ENCODE measurements at places on chromosomes 11 and 22. TPM values are rescaled to one million over a fixed set of nuclear protein-coding genes. Genes with fewer than 3 reads are reported as not detected.

GRCh38 chr11:9219115-9219514 lies 46.0 kb downstream of the DENND5A start:
- H3K4me1 ChIP-seq: peaks cover 24% of the 10 kb centered on the region
- peak overlapping the region; percentile 90 for H3K27ac ChIP-seq
- H3K27me3 ChIP-seq: no peaks in the 10 kb centered on the region
- no peak for DNase-seq

GRCh38 chr11:46039990-46040389 lies 81.3 kb downstream of the PHF21A start:
- DNase-seq: peak; percentile 80
- peaks cover 19% of the 10 kb centered on the region for H3K4me1 ChIP-seq
- H3K4me3 ChIP-seq: no peak overlapping the region
- no peaks in the 10 kb centered on the region for H3K27me3 ChIP-seq
- no peaks in the 10 kb centered on the region for H3K36me3 ChIP-seq

The GAL3ST1 gene
- not detected for total RNA-seq

The NEFH gene
- total RNA-seq: under 0.01 TPM

DNA sequence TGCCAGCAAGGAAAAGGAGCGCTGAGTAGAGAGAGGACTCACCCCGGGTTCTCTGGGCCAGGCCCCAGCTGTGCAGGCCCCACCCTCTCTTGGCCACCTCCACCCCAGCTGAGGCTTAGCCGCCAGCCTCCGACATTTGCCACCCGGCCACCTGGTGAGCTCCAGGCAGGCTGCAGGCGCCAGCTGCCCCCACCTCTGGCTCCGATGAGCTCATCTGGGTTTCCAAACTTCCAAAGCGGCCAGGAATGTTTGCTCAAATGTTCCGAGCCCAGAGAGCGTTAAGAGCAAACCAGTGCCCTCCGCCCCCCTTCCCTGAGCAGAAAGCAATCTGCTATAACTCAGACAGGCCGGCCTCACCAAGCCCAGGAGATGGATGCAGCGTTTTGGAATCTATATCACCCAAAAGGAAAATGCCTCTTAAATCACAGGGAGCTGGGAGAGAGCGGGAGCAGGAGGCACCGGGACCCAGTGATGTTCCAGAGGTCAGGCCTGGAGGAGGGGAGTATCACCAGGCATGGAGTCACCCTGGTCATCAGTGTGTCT lies 9.1 kb upstream of the MN1 start:
- H3K4me3 ChIP-seq: no peak overlapping the region
- H3K4me1 ChIP-seq: no peaks in the 10 kb centered on the region
- DNase-seq: peak; percentile 77
- H3K27me3 ChIP-seq: peaks cover 6% of the 10 kb centered on the region
- no peak overlapping the region for H3K27ac ChIP-seq

- peaks cover 8% of the 10 kb centered on the region for H3K36me3 ChIP-seq
- H3K27ac ChIP-seq: no peak overlapping the region
- H3K27me3 ChIP-seq: no peaks in the 10 kb centered on the region
- no peak overlapping the region for H3K4me3 ChIP-seq
Measured at GRCh38 chr11:44143987-44144909, 48.8 kb downstream of the EXT2 start.

DNA sequence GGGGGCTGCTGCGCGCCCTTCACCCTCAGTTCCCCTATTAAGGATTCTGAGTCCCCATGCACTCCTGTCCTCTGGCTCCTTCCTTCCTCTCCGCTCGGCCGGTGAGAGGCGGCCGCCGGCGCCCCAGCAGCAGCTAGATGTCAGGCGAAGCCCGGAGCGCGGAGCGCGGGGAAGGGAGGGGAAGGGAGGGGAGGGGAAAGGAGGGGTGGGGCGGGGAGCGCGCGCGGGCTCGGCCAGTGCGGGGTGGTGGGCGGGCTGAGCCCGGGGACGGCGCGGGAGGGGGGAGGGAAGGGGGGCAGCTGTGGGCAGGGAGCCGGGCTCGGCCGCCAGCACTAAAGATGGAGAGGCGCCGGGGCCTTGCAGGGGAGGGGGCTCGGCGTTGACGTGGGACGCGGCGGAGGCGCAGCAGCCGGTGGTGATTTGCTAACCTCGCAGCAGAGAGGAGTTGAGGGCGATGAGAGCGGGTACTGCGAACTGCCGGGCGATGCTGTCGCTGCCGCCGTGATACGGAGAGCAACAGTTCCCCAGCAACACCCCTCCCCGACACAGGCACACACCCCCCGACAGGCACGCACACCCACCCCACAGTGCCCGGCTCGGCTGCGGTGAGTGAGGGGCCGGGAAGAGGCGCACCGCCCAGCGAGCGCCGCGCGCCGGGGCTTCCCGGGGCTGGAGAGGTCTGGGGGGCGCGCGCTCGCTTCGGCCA lies at the start of gene ZBTB16:
Gene ZBTB16, plus strand, starts transcription at position 434 of the 706 bp plus-strand sequence. CDS start 3,590 bp downstream, outside the sequence.
- no peak within 1 kb of the TSS for H3K27ac ChIP-seq
- H3K4me1 ChIP-seq: peaks cover 8% of the 10 kb centered on the region
- H3K27me3 ChIP-seq: peaks cover 57% of the 10 kb centered on the region
- DNase-seq: peak; percentile 75

- DNase-seq: peak; percentile 85
- H3K4me3 ChIP-seq: peak within 1 kb of the TSS; percentile 57
- H3K27ac ChIP-seq: no peak within 1 kb of the TSS
- no peaks in the 10 kb centered on the region for H3K36me3 ChIP-seq
- H3K4me1 ChIP-seq: peaks cover 3% of the 10 kb centered on the region
Measured at GRCh38 chr11:75668451-75669297, at the start of gene MAP6. Gene MAP6, minus strand, starts transcription at chr11:75669038. Its CDS starts 669 bp downstream, at chr11:75668369.

- DNase-seq: no peak
- H3K4me1 ChIP-seq: no peaks in the 10 kb centered on the region
- no peak overlapping the region for H3K27ac ChIP-seq
- no peaks in the 10 kb centered on the region for H3K27me3 ChIP-seq
- no peak overlapping the region for H3K4me3 ChIP-seq
- H3K36me3 ChIP-seq: peaks cover 2% of the 10 kb centered on the region
Measured at GRCh38 chr11:103354656-103355055, 245.4 kb downstream of the DYNC2H1 start.

GRCh38 chr11:10413268-10413667 lies 41.8 kb upstream of the AMPD3 start:
- H3K4me3 ChIP-seq: no peak overlapping the region
- H3K27me3 ChIP-seq: no peaks in the 10 kb centered on the region
- H3K27ac ChIP-seq: no peak overlapping the region
- H3K36me3 ChIP-seq: no peaks in the 10 kb centered on the region

GRCh38 chr11:21897752-21898151 lies 295.1 kb upstream of the ANO5 start:
- DNase-seq: no peak
- H3K27me3 ChIP-seq: no peaks in the 10 kb centered on the region
- no peak overlapping the region for H3K4me3 ChIP-seq
- H3K4me1 ChIP-seq: no peaks in the 10 kb centered on the region
- H3K36me3 ChIP-seq: no peaks in the 10 kb centered on the region

GRCh38 chr22:37240941-37241320 lies 3.1 kb downstream of the RAC2 start:
- no peak overlapping the region for H3K4me3 ChIP-seq
- H3K4me1 ChIP-seq: peaks cover 27% of the 10 kb centered on the region
- H3K27ac ChIP-seq: no peak overlapping the region
- peaks cover 9% of the 10 kb centered on the region for H3K36me3 ChIP-seq
- peak; percentile 63 for DNase-seq

DNA sequence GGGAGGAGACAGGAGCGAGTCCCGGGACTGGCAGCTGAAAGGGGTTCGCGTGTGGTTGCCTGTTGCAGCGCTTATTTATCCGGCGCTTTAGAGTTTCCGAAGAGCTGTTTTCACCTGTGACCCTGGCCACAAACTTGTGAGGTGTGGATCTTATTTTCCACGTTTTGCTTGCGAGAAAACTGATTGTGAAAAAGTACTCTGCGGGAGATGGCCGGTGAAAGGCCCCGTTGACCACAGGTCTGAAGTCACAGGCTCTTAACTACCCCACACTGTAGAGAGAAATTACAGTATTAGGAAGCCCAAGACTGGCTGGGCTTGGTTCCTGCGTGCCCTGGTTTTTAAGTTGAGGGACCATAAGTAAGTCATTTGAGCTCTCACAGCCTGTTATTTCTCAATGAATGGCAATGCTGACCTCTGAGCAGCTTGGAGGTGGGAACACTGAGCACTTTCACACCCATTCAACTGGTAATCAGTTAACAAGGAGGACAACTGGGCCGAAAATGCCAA lies 379 bp upstream of the RAB38 start:
- H3K27me3 ChIP-seq: no peaks in the 10 kb centered on the region
- H3K4me1 ChIP-seq: peaks cover 22% of the 10 kb centered on the region
- H3K36me3 ChIP-seq: no peaks in the 10 kb centered on the region
- H3K4me3 ChIP-seq: peak overlapping the region; percentile 76
- DNase-seq: no peak

DNA sequence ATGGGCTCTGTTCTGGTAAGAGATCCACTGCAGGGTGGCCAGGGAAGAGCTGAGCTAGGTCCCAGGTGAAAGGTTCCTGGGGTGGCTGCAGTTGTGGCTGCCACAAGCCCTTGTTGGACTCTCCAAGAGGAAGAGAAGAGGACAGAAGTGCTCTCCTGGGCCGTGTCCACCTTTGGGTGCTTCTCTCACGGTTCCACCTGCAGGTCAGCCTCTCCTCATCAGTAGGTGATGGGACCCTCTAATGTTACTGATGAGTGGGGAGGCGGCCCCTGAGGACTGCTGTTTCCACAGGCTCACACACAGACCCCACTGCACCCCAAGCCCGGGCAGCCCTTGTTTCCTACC lies 804.9 kb downstream of the BRD1 start:
- no peak overlapping the region for H3K4me3 ChIP-seq
- peak; percentile 58 for DNase-seq
- no peaks in the 10 kb centered on the region for H3K27me3 ChIP-seq
- no peaks in the 10 kb centered on the region for H3K4me1 ChIP-seq

DNA sequence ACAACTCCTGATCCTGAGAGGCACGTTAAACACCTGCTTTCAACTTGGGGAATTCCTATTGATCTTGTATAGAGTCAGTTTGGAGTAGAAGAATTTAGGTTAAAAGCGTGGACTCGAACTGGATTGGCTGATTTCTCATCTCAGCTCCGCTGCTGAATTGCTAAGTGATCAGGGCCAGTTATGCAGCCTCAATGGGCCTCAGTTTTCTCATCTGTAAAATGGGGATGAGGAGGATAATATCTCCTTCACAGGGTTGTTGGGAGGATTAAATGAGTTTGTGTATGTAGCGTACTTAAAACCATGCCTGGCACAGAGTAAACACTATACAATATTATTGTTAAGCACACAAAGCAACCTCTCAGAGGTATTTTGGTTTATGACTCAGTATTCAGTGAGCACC lies 53.2 kb upstream of the HEPHL1 start:
- no peaks in the 10 kb centered on the region for H3K36me3 ChIP-seq
- H3K27me3 ChIP-seq: peaks cover 19% of the 10 kb centered on the region
- H3K4me3 ChIP-seq: no peak overlapping the region
- no peak overlapping the region for H3K27ac ChIP-seq
- DNase-seq: no peak

GRCh38 chr11:35983981-35984380 lies 40.1 kb downstream of the LDLRAD3 start:
- peaks cover 17% of the 10 kb centered on the region for H3K4me1 ChIP-seq
- no peak overlapping the region for H3K27ac ChIP-seq
- H3K36me3 ChIP-seq: no peaks in the 10 kb centered on the region
- no peak for DNase-seq
- H3K27me3 ChIP-seq: no peaks in the 10 kb centered on the region

The AGBL2 gene
- total RNA-seq: 2.2 TPM

- H3K4me1 ChIP-seq: peaks cover 11% of the 10 kb centered on the region
- H3K27me3 ChIP-seq: no peaks in the 10 kb centered on the region
- H3K27ac ChIP-seq: peak overlapping the region; percentile 18
Measured at GRCh38 chr11:100719809-100720221, 32.7 kb downstream of the ARHGAP42 start.

DNA sequence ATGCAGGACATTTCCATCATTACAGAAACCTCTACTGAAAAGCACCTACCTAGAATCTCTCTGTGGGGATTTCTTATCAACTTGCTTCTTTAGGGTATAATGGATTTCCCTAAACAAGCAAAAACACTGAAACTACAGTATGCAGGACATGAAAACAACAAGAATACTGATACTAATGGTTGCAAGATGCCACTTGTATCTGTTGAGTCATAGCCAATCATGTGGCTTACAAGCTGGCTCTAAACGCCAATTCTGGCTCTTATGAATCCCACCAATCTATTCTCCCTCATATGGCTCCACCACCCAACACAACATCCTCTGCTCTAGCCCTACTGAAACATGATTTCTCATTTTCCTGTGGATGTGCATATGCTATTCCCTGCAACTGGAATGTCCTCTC lies 22.6 kb downstream of the TENM4 start:
- DNase-seq: no peak
- H3K4me1 ChIP-seq: peaks cover 32% of the 10 kb centered on the region
- no peaks in the 10 kb centered on the region for H3K27me3 ChIP-seq
- H3K4me3 ChIP-seq: no peak overlapping the region

- H3K36me3 ChIP-seq: no peaks in the 10 kb centered on the region
- peak; percentile 94 for DNase-seq
- H3K4me1 ChIP-seq: peaks cover 18% of the 10 kb centered on the region
- peaks cover 6% of the 10 kb centered on the region for H3K27me3 ChIP-seq
- no peak overlapping the region for H3K27ac ChIP-seq
Measured at GRCh38 chr11:726278-727220, 20.5 kb downstream of the EPS8L2 start.

GRCh38 chr22:39800790-39801520 lies 92.6 kb downstream of the ENTHD1 start:
- H3K27ac ChIP-seq: no peak overlapping the region
- DNase-seq: no peak
- no peaks in the 10 kb centered on the region for H3K4me1 ChIP-seq
- H3K36me3 ChIP-seq: no peaks in the 10 kb centered on the region
- no peak overlapping the region for H3K4me3 ChIP-seq

DNA sequence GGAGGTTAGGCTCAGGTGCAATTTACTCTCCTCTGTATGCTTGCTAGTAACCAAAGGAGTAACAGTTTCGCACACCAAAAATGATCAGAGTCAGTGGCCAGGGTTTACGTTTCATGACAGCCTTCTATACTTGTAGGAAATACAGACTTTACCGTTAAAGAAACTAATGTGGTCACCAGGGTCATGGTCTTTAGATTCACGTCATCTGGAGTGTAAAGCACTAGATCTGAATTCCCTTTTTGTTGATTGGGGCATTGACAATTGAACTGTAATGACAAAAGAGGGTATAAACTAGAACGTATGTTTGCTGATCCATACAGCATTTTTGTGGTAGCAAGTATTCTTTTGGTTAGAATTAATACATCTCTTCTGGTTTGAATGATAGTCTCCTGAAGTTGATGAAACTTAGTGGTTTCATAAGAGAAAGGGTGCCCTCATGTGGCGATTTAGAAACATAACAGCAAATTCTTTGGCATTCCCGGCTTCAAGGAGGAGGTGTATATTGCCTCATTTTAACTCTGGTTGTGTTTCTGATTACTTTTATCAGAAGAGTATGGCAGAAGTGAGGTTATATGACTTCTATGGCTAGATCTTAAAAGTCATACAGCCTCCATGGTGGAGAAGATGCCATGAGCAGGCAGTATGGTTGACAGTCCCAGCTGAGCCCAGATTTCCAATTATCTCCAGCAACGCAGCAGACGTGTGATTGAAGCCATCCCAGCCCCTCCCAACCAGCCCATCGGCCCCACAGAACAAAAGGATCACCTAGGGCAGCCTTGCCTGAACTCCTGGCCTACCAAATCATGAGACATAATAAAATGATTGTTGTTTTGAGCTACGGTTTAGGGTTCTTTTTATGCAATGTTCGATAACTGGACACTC lies 35.1 kb downstream of the MMP7 start:
- H3K4me1 ChIP-seq: peaks cover 14% of the 10 kb centered on the region
- no peak overlapping the region for H3K27ac ChIP-seq
- DNase-seq: no peak

- no peak overlapping the region for H3K27ac ChIP-seq
- no peaks in the 10 kb centered on the region for H3K4me1 ChIP-seq
- no peak overlapping the region for H3K4me3 ChIP-seq
- DNase-seq: no peak
Measured at GRCh38 chr11:81655351-81655750, 1078.3 kb downstream of the FAM181B start.
